Fibroblast of mammary gland (primary cell): ENCODE measurements at places on chromosomes 5 and 9.

- DNase-seq = peak; percentile 72
Observed at GRCh38 chr5:139147483-139148087, 50.6 kb downstream of the SIL1 start.

- no peak for DNase-seq
Observed at GRCh38 chr9:94813379-94813778, 86.9 kb downstream of the AOPEP start.

DNA sequence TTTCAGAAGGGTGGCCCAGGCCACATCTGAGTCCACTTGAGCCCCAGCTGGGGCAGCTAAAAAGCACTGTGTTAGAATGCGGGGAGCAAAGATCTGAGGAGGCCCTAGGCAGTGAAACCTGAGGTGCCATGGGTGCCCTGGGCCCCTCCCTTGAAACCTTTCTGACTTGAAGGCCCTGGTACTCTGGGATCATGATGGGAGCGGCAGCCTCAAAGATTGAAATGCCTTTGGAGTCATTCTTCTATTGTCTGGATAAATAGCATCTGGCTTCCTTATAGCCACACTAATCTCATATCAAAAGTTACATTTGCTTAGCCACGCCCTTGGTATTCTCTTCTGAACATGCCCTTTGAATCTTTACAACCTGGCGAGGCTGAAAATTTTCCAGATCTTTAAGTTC, 7.7 kb upstream of the SEMA5A start:
- no peak for DNase-seq

DNA sequence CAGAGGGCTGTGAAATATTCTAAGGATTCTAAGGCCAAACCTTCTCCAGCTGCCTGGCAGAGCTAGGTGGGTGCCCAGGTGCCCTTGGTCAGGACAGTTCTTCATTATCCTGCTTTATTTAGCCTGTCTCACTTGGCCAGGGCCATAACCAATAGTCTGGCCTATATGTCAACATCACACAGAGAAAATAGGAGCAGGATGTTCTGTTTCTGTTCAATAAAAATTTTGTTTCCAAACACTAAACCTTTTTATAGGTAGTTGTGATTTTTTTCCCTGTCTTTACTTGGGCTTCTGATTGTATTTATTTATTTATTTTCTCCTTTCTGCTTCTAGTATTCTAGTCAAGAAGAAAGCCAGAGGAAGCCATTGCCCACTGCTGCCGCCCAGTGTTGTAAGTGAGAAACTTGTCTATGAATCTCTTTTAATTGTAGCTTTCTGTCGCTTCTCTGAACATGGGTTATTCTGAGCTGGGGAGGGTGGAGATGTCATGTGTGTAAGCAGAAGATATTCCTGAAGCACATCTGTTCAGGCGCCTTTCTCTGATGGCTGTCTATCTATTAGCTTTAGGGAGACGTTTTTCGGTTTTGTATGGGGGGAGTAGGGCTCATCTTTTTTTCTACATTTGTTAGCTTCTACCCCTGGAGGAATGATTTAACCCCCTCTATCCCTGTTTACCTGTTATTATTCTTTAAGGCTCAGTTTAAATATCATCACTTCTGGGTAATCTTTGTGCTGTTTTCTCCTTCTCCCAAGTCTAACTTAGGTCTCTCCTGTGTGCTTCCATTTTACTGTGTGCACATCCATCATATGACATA, 97.1 kb downstream of the UNC13B start:
- DNase-seq = peak; percentile 81

GRCh38 chr9:15873573-15874177, 320.8 kb downstream of the CCDC171 start:
- DNase-seq = peak; percentile 87

DNA sequence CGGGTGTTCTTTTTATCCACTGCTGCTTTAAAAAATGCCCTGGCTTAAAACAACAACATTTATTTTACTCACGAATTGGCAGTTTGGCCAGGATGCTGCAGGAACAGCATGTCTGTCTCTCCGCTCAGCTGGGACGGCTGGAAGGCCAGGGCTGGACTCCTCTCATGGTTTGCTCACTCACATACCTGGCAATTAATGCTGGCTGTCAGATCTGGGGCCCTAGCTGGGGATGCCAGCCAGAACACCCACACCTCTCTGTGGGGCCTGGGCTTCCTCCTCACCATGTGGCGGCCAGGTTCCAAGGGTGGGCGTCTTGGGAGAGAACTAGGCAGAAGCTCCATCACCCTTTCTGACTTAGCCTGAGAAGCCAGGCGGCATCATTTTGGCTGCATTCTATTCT, 189.1 kb upstream of the IL12B start:
- no peak for DNase-seq

DNA sequence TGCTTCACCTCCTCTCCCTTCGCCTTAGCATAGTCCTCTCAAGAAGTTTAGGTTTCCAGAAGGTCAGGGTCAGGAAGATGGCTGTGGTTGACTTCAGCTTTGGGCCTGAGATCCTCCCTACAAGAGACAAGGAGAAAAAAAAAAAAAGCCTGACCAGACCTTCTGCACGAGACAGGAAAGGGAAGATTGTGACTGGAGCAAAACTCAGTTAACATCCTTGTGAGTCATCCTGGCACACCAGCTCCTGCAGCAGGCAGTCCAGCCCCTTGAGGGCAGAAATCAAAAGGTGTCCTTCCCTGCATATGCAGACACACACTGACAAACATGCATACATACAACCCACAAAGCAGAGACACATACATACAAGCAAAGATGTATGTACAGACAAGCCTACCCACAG, 18.0 kb upstream of the ENHO start:
- DNase-seq = peak; percentile 62

DNA sequence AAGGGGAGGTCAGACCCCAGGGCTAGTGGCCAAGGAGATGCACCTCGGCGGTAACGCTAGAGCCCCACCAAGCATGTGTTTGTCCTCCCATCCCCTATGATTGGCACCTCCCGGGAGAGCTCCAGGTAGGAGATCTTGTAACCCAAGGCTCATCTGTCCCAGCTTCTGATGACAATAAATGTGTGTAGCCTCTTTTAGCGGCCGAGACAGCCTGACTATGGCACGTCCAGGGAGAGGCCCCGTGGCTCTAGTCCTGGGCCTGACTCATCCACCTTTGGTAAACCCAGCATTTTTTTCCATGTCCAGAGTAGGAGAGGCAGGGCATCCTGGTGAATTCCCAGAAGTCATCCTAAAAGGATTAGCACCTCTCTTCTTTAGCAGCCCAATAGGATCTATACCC, 39.2 kb downstream of the IRF1 start:
- peak; percentile 47 for DNase-seq

- no peak for DNase-seq
Observed at GRCh38 chr9:98142925-98143481, 24.0 kb upstream of the TRIM14 start.

DNA sequence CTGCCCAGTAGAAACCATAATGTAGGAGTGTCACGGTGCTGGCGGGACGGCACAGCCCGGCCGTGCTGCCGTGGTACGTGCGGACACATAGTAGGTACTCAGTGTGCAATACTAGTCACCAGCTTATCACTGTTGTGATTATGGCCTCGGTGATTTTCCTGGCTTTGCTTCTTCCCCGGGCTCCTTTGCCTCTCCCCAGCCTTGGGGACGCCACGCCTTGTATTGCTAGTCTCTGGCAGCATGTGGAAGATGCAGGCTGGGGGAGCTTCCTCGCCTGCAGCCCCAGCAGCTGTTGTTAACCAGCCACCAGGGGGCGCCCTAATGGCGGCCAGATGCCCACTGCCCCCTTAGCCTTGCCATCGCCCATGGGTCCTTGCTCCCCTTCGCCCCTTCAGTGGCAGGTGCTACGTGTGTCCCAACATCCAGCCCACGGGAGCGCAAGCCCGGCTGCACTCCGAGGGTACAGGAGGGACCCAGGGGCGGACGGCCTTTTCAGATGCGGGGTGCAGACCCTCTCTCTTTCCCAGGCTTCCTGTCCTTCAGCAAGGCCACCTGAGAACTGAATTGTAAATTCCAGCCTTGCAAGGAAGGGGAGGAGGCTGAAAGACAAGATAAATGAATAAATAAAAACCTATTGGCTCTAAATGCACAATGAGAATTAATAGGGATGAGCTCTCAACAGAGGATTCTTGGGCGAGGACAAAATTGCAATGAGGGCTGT, 8.0 kb downstream of the NTNG2 start:
- DNase-seq = peak; percentile 46

- no peak for DNase-seq
Observed at GRCh38 chr5:166356096-166356495, 1935.3 kb upstream of the WWC1 start.

GRCh38 chr5:40991168-40991980, 79.8 kb downstream of the MROH2B start:
- DNase-seq = peak; percentile 96

GRCh38 chr9:129357773-129358245, 179.7 kb upstream of the IER5L start:
- DNase-seq = no peak

- DNase-seq = no peak
Observed at GRCh38 chr5:104370523-104370922, 807.9 kb upstream of the NUDT12 start.
